ENCODE measurements at places on chromosomes 6 and 20.
A peak's percentile ranks its signal among the peaks of the same experiment; 100 is the strongest.

GRCh38 chr6:148461986-148462577 lies 119.4 kb downstream of the SASH1 start:
- no peak for DNase-seq

GRCh38 chr20:20241976-20242375 lies 125.9 kb upstream of the INSM1 start:
- peak; percentile 30 for DNase-seq

- DNase-seq: no peak
Measured at GRCh38 chr6:48136856-48137255, 25.9 kb upstream of the PTCHD4 start.

GRCh38 chr20:13817342-13817741 lies 32.5 kb downstream of the NDUFAF5 start:
- DNase-seq: no peak

GRCh38 chr6:27771235-27771634 lies 141.0 kb downstream of the OR2B2 start:
- no peak for DNase-seq

DNA sequence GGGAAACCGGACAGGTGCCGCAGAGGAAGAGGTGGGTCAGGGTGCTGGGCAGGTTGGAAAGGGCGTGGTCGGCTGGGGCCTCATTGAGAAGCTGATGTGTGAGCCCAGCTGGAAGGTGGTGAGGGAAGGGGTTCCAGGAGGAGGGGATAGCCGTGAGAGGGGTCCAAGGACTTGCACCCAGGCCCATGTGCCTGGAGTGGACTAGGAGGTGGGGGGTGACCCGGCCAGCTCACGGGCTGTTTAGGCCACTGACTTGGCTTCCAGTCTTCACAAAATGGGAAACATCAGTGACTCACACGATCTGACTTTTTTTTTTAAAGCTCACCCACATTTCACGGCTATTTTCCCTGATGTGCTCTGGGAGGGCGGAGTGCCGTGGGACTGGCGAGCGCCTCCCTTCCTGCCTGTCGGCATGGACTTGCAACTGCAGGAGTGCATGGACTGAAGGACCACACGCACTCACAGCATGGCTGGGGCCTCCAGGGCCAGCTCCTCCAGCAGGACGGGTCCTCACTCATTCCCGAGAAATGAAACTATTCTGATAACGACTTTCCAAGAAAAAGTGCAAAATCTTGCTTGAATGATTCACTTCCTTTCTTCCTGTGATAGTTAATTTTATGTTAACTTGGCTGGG lies 13.5 kb upstream of the PDE10A start:
- DNase-seq: no peak

- no peak for DNase-seq
Measured at GRCh38 chr20:51493346-51493791, 49.1 kb downstream of the NFATC2 start.

- no peak for DNase-seq
Measured at GRCh38 chr6:511488-512137, 120.1 kb downstream of the IRF4 start.

- DNase-seq: no peak
Measured at GRCh38 chr6:143363299-143363698, 87.2 kb downstream of the ADAT2 start.

DNA sequence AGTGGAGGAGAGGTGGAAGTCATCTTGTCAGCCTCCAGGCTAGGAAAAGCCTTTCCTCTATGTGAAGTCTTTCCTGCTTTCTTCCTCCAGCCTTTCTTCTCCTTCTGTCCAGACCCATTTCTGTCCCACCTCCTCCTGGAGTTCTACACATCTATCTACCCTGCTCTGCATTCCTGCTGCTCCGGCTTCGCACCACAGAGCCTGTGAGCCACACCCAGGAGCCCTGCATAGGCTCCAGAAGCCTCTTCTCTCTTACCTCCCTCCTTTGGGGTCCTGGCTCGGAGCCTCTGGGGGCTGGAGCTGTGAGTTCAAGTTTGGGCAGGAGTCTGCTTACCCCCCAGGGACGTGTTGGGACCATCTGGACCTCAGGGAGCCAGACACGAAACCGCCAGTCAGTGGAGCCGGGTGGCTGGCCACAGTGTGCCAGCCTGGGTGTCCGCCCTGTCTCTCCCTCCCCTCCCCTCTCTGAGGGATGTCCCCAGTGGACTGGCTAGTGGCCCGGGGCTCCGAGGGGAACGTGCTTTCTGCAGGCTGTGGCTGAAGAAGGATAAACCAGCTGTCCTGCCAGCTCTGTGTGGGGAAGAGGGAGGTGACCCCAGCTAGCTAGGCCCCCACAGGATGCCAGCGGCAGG lies 99.2 kb downstream of the VEGFA start:
- DNase-seq: no peak

- no peak for DNase-seq
Measured at GRCh38 chr6:140979642-140980091, 1153.1 kb upstream of the GJE1 start.

DNA sequence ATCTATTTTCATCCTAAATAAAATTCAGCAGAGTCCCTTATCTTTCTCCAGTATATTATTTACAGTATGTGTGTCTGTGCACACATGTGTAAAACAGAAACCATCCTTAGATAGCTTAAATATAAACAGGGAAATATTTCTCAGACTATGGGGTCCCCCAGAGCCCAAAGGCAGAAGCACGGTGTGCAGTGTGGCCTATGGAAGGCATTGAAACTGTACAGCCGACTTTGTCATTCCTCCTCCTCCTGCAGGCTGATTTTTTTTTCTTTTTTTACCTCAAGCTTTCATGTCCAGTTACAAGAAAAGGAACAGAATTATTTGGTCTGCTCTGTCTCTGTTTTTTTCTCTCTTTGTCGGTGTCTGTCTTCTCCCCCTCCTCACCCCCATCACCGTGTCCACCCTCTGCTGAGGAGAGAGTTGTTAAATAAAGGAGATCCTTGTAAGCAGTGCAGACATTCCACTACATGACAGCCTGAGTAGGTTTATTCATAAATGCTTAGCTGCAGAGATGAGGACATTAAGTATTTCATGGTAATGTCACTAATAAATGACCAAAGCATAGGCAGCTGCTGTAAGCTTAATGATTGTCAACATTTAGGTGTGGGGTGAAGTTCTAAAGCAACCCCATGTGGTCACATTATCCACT lies 31.8 kb upstream of the SLC35D3 start:
- no peak for DNase-seq

- no peak for DNase-seq
Measured at GRCh38 chr20:44731657-44732056, 14.0 kb upstream of the KCNK15 start.

DNA sequence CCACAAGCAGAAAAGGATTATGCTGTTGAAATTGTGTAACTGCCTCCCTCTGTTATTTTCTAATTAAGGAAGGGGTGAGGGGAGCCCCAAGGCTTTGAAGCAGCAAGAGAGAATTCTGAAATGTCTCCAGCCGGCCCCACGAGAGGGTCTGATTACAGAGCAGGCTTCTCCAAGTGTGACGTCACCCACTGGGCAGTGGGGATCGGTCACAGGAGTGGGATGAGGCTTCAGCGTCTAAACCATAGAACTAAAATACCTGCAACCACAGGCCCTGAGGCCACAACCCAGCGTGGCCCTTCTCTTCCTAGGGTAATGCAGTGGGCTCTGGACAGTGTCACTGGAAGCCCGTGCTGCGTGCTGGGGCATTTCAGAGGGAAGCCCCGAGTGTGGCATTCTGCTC lies 38.6 kb upstream of the APCDD1L start:
- no peak for DNase-seq

- DNase-seq: no peak
Measured at GRCh38 chr20:2302384-2303060, 6.7 kb downstream of the TGM3 start.

Data from NCI-H1436 treated with DMSO at 0.1 percent for 48 hours (cell line).